ENCODE measurements at places on chromosomes 7 and 10.

DNA sequence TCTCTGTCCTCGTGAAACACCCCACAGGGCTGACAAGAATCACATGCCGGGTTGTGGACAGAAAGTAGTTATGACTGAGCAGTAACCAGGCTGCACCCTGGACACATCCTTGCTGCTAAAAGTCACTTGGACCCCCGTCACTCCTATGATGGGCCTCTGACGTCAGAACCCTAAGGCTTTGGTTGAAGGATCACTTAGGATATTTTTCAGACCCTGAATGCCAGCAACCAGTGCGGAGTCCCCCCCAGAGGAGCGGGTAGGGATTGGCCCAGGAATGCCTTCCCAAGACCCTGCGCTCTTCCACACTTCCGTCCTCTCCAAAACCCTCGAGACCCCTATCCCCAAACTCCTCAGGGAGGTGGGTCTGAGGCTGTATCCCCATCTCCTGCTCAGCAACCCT, 52.1 kb downstream of the CFAP46 start:
- DNase-seq, result no peak

GRCh38 chr10:80463868-80464267, 9.8 kb downstream of the TSPAN14 start:
- no peak for DNase-seq

GRCh38 chr10:62528441-62528840, 154.3 kb downstream of the ZNF365 start:
- no peak for DNase-seq

DNA sequence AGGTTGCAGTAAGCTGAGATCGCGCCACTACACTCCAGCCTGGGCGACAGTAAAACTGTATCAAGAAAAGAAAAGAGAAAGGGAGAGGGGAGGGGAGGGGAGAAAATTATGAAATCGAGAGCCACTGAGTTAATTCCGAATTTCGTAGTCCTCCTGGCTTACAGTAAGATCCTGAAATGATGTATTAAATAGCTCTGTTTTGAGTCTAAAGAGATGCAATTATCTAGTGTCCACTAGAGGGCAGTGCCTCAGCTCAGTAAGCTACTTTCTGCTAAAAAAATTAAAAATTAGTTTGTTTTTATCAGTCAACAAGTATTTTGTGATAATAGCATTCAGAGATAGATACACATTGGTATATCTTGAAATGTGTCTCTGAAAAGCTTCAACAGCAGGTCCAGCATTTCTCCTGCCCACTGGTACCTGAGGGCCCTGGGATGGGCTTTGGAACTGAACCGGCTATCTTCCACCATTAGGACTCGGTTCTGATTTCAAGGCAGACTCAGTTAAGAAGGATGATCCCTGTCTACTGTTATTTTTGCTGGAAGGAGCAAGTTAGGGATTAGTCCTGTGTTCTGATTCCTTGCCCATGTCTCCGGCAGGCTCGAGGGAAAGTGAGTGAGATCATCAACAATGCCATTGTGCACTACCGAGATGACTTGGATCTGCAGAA, 19.5 kb downstream of the TSPAN33 start:
- DNase-seq, result peak; percentile 14

GRCh38 chr10:131320860-131321604, 9.5 kb upstream of the TCERG1L start:
- DNase-seq, result no peak
